Amniotic stem cell (primary cell): ENCODE measurements at places on chromosomes 4 and X.
A peak's percentile ranks its signal among the peaks of the same experiment; 100 is the strongest.

GRCh38 chr4:145804116-145804515 lies 124.2 kb downstream of the C4orf51 start:
- peak; percentile 68 for DNase-seq

DNA sequence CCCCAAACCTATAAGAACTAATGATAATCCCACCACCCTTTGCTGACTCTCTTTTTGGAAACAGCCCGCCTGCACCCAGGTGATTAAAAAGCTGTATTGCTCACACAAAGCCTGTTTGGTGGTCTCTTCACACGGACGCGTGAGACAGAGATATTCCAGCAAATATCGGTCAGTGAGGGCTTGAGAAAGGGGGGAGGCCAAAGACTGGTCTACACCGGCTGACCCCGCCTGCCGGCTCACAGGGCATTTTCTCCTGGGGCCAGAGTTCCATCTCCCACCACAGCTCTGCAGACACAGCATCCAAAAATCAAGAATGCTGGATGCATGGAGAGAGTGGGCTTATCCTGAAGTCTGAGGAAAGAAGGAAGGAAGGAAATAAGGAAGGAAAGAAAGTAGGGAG lies 176.0 kb downstream of the SHOX start:
- DNase-seq: no peak

DNA sequence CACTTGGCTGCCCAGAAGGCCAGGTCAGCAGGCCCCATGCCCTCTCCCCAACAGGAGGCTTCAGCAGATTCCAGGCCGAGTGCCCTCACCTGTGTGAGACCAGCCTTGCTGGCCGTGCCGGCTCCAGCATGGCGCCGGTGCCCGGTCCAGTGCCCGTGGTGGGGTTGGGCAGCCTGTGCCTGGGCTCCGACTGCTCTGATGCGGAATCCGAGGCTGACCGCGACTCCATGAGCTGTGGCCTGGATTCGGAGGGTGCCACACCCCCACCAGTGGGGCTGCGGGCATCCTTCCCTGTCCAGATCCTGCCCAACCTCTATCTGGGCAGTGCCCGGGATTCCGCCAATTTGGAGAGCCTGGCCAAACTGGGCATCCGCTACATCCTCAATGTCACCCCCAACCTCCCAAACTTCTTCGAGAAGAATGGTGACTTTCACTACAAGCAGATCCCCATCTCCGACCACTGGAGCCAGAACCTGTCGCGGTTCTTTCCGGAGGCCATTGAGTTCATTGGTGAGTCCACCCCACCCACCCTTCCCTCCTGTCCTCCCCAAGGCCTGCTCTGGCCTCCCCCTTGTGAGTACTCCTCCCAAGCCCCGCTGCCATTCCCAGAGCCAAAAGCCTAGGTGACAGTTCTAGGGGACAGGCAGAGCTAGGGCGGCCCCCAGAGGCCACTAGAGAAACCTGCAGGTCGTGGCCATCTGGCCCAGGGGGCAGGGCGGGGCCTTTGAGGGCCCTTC lies 2.3 kb downstream of the DUSP9 start:
- no peak for DNase-seq

DNA sequence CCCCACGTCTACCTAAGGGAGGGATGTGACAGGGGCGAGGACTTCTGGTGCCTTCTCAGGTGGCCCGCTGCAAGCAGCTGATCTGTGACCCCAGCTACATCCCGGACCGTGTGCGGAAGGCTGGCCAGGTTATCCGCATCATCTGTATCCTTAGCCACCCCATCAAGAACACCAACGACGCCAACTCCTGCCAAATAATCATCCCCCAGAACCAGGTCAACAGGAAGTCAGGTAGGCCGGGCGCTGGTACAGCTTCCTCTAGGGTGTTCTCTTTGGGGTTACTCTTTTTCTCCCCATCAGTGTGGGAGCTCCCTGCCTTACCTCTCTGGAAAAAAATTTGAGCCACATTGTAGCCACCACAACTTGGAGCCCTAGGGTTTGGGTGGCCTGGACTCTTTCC lies 2.4 kb upstream of the FAM50A start:
- no peak for DNase-seq

DNA sequence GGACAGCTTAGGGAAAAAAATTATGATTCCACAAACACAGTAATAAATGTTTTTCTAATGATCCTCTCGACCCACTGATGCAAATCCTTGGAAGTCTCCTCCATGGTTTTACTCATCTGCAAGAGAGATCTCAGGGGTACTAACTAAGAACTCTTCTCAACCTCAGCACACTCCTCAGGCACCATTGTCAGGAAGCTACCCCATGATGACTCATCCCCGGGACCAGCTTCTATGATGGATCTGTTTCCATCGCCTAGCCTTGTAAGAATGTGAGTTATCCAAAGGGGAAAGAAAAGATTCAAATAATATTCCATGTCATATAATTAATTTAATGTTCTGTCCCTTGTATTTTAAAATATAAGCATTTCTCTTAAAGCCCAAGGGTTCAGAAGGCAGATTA lies 816.1 kb upstream of the IGFBP7 start:
- DNase-seq: no peak

DNA sequence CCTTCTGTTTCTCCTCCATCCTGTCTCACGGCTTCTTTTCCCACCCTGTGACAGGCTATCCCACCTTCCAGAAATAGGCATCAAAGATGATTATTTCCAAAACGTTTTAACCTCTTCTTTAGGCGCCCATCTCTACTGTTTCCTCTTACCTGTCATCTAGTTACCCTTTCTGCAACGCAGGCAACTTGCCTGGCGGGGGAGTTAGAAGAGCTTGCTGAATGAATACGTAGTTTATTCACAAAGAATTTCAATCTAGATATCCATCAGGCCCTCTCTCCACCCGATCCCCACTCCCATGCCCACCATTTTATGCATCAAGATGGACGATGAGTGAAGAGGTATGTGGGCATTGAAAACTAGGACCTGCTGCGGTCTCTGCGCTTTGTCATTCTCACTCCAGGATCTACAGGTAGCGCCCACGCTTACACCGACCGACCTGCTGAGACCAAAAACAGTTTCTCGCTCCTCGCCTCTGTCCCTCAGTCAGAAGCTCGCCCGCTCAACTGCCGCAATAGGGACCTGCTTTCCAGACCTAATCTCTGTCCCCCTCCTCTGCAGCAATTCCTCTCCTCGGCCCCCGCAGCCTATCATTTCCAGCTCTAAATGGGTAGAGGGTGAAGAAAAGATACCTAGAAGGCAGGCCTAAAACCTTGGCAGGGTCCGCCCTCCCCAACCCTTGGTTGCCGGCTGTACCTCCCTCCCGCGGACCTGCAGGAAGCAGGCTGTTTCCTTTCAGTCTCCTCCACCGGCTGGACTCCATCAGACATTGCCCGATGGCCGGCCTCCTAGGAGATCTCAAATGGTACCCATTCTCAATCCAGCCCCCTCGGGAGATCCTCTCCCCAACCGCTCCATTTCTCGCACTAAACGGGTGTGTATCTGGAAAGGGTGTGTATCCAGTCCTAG lies 624 bp downstream of the BEX5 start:
- DNase-seq: no peak

GRCh38 chr4:87093443-87094123 lies 126.8 kb downstream of the KLHL8 start:
- no peak for DNase-seq

DNA sequence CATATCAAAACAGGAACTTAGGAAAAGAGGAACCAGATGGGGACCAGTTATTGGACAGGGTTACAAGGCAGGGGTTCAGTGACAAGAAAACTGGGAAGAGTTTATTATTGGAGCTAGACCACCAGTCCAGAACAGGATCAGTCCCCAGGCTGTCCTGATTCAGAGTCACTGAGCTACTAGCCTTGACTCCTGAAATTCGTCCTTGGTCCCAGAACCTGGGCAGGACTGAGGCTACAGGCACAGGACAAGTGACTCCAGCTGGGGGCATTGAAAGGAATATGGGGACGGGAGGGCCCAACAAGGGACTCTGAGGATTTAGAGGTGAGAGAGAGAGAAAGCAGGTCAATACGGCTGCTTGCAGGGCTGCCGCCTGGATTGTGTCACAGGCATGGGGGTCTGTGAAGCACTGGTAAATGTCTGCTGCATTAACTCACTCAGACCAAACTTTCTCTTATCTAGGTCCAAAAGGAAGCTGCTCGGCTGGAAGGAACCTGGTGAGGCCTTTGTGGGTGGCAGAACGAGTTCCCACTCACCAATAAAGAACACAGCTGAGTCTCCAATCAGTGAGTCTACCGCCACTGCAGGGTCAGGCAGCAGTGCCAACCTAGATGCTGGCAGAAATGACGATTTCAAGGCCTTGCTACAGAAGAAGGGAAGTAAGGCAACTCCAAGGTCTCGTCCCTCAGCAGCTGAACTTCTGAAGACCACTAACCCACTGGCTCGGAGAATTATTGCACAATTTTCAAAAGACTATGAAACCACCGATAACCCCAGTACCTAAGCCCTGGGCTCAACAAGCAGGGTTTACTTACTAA lies 11.3 kb upstream of the RTL5 start:
- no peak for DNase-seq

DNA sequence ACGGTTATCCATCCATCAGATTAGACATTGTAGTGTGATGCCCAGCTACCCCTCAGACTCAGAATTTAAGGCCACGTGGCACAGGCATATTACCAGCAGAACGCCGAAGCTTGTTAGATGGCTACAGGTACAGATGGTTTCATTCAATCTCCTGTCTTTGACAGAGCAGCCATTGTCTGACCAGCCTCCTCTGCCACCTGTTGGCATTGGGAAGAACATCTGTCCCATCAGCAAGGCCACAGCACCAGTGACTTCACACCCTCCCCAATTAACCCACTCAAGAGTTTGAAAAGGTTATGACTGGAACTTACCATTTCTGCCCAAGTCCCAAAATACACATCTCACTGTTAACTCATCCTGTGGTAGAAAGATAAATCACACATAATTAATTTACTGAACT lies 22.0 kb upstream of the PHKA2 start:
- no peak for DNase-seq

DNA sequence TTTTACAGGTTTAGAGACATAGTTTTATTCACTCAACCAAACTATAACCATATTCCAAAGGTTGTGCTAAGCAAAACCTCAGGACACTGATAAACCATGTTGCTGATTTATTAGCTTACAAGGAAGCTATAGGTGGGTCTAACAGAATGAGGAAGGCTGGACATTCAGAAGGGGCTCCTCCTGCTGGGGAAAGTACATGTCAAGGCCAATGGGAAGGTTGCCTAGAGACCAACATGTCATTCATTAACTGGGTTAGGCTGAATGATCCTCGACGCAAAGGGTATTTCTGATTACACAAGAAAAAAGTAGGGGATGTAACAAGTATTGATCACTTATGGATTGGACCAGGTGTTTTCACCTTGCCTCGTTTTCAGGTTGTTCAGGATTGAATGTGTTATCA lies 30.3 kb downstream of the SLC10A6 start:
- no peak for DNase-seq

DNA sequence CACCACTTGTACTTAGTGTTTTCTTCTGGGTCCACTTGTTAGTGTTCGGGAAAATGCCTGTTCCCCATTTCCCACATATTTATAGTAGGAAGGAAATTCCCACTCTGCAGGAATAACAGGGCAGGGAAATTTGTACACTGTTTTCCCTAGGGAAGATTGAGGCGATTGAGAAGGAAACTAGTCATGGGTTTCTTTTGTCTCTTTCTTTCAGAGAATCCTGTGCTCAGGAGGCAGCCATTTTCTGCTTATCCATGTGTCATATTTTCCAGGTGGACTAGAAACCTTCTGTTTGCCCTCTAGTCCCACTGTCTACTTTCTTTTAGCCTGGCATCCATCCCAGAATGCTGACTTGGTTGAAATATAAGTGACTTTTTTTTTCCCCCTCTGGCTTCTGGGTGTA lies 299.1 kb upstream of the ANKRD50 start:
- no peak for DNase-seq

DNA sequence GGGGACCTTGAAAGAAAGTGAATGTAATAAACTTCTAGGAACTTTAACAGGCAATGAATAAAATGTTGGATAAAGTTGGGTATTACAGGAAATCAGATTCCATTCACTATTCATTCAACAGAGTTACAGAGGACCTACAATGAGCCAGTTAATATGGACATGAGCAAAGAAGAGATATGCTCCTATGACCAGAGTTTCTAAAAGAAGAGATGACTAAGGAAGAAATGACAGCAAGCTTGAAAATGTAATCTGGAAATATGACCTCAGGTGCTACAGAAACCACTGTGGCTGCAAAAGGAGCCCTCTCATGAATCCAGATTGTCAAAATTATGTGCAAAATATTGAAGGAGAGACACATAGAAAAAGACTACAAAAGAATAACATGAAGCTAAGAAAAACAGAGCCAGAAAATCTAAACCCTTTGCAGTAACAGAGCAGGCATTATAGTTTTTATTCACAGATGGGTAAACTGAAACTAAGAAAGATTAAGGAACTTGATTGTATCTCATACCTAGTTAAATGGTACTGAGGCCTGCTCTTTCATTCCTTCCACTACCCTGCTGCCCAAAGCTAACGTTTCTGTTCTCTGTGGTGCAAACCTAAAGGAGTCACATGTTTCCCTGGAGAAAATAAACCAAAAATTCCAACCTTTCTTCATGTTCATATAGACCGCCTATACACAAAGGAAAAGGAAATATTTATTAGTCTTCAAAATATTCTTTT lies 378.3 kb downstream of the GBA3 start:
- DNase-seq: no peak

GRCh38 chr4:6204098-6204497 lies 3.7 kb upstream of the JAKMIP1 start:
- DNase-seq: no peak

DNA sequence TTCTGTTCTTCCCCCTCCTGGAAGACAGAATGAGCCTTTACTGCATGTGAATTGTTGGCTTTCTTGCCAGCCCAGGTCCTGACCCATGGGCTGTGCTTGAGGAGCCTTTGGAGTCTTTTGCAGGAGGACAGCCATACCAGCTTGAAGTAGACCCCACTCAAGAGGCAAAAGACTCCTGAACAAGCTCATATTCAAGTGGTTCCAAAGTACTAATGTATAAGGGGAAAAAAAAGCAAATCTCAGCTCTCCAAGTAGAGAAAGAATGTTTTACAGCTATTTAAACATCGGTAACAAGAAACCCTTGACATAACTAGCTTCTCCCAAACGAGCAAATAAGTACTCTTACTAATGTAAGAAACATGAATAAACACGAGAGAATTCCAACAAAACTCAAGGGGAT lies 174.9 kb upstream of the MXRA5 start:
- DNase-seq: no peak

DNA sequence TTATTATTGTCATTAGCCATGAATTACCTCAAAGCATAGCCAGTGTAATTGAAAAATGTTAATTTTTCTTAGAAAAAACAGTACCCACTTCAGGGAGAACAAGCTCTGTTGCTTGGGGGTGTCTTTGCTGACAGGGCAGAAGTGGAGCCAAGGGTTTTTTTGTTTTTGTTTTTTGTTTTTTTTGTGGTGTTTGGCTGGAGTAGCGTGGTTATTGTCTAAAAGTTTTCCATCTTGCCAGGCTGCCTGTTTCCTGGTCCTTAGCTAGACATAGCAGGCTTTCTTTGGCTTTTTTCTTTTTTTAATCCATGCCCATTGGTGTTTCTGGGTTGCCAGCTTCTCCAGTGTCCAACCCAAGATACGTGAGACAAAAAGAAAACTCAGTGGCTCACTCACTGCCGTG lies 61.5 kb downstream of the CASP3 start:
- DNase-seq: no peak

- DNase-seq: no peak
Measured at GRCh38 chr4:24930151-24930550, 17.3 kb upstream of the CCDC149 start.

GRCh38 chrX:65014230-65014629 lies 38.0 kb upstream of the ZC4H2 start:
- no peak for DNase-seq

- DNase-seq: no peak
Measured at GRCh38 chr4:42600578-42600977, 56.3 kb downstream of the ATP8A1 start.
